Mucosa of descending colon (tissue), 3 donors: ENCODE measurements at places on chromosomes 4 and X. TPM values are rescaled to one million over a fixed set of nuclear protein-coding genes. Genes with fewer than 3 reads are reported as not detected.

Gene VEGFC
- total RNA-seq = 5.3 TPM

GRCh38 chr4:90996813-90997212 lies 869.6 kb downstream of the CCSER1 start:
- no peak for DNase-seq

Gene ASMT
- total RNA-seq = not detected

GRCh38 chr4:40557736-40558135 lies 71.9 kb downstream of the RBM47 start:
- DNase-seq = no peak

- no peak for DNase-seq
Observed at GRCh38 chr4:89468602-89469001, 161.0 kb upstream of the GPRIN3 start.

DNA sequence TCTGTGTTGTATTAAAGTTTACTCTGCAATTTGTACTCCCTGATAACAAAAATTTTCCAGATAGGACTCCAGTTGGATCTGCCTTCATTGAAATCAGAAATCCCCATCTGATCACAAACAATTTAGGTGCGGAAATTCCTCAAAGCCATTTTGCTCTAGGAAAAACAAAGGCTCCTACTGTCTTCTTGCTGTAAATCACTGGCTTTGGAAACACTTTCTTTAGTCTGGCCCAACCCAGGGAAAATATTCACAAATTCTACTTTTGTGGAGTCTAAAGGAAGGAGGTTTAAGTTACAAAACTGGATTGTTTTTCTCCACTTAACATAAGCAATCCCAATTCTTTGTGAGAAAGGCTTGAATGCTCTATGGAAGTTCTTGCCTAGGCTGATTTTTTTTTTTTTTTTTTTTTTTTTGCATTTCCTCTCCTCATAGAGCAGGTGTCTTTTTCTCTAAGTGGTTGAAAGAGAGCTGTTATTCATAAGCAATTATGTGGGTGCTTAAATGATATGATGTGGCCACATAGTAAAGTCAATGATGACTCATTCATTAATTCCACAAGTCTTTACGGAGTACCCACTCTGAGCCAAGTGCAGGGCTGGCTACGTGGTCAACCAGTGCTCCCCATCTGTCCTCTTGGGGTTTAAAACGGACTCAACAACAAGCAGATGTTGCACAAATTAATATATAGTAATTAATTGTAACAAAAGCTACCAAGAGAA lies 261.4 kb downstream of the LDB2 start:
- DNase-seq = no peak

Gene MAP9
- 2.1 TPM for total RNA-seq

GRCh38 chrX:153650959-153651358 lies 4.0 kb downstream of the DUSP9 start:
- no peak for DNase-seq

GRCh38 chrX:4588893-4589292 lies 875.4 kb upstream of the PRKX start:
- no peak for DNase-seq

Gene CLIC2
- 13.1 TPM for total RNA-seq

Gene ITM2A
- total RNA-seq = 16.4 TPM

Gene CCDC158
- total RNA-seq = not detected

Gene SSX4B
- total RNA-seq = not detected

- DNase-seq = no peak
Observed at GRCh38 chrX:10381193-10381592, 224.4 kb downstream of the CLCN4 start.

- no peak for DNase-seq
Observed at GRCh38 chr4:8759987-8760386, 111.7 kb downstream of the HMX1 start.

DNA sequence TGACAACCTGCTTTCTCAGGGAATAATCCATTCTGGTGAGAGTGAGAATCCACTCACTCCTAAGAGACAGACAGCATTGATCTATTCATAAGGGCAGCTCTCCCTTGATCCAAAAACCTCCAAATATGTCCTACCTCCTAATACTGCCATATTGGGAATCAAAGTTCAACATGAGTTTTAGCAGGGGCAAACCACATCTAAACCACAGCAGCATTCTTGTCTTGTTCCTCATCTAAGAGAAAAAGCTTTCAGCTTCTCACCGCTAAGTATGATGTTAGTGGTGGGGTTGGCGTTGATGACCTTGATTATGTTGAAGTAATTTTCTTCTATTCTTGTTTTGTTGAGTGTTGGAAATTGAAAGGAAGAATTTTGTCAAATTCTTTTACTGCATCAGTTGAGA lies 69.6 kb downstream of the SERTM2 start:
- DNase-seq = no peak

Gene TEX13D
- total RNA-seq = not detected

Gene MGAT4D
- total RNA-seq = not detected

Gene C4orf50
- total RNA-seq = 0.73 TPM

DNA sequence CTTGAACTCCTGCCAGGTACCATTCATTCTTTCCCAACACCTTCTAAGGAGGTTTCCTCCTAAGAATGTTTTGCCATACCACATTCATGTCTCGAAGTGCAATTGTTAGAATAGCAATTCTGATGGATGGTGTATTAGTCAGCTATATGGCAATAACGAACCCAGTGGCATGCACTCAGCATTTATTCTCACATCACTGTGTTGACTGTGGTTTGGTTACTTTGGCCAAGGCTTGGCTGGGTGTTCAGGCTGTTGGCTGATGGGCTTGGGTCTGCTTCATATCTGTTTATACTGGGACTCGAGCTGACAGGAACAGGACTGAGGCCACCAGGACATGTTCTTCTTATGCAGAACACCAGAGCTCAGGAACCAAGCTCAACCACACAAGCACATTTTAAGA lies 31.7 kb downstream of the PSAPL1 start:
- DNase-seq = no peak

DNA sequence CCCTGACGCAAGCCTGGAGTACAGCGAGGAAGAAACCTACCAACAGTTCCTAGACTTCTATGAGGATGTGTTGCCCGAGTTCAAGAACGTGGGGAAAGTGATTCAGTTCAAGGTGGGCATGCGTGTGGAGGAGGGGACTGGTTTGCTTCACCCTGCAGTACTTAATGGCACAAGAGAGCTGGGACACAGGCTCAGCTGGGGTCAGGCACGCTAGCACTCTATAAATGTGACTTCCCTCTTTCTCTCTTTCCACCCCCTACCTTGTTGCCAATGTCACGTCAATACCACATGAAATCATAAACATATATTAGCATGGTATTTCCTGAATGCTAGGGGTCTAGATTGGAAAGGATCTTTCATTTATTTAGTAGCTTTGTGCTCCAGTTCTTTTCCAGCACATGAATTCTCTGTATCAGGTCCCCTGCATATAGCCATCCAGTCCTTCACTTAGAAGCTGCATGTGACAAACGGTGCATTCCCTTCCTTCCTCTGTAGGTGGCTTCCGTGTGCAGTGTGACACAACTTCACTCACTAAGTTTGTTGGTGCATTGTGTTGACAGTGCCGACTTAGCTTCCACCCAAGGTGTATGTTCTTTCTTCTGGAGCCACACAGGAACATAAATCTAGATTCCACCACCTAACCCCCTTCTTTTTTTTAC lies 25.6 kb downstream of the ZRSR2 start:
- DNase-seq = no peak

GRCh38 chrX:56343664-56344063 lies 111.5 kb downstream of the KLF8 start:
- no peak for DNase-seq

Gene KLB
- total RNA-seq = 0.44 TPM

Gene TEX13C
- total RNA-seq = not detected

DNA sequence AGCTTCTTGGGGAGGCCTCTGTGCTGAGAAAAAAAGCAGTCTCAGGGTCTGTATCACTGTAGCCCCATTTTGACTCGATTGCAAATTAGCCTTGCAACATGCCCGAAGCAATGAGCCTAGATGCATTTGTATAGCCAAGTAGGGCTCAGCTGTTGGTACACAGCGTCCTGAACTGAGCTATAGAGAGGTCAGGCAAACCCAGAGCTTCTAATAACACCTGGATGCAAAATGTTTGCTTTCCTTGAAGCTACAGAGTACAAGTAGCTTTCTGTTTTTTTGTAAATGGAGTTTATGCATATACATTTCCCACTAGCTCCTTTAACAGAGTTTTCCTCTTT lies 87.8 kb downstream of the PLAC1 start:
- no peak for DNase-seq
